ENCODE measurements at places on chromosomes 16 and 17.

GRCh38 chr16:74321356-74321755, 24.7 kb downstream of the PSMD7 start:
- no peak for DNase-seq

- DNase-seq, result no peak
These were observed 11.5 kb downstream of the SMG6 start for GRCh38 chr17:2292100-2292499.

DNA sequence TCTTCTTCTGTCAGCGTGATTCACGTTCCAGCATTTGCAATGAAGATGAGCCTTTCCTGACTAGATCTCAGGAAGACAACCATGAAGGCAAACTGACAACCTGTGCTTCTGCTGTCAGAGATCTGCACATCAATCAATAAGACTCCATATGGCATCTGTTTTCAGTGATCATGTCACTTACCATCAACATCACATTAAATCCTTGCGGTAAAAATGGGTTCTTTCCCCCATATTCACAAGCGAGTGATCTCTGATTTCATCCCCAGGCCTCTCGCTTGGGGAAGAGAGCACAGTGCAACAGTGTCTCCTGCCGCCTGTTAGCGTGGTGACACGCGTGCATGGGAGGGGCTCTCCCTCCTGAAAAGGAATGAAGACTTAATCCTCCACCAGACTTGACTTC, 11.1 kb downstream of the NACA2 start:
- no peak for DNase-seq

DNA sequence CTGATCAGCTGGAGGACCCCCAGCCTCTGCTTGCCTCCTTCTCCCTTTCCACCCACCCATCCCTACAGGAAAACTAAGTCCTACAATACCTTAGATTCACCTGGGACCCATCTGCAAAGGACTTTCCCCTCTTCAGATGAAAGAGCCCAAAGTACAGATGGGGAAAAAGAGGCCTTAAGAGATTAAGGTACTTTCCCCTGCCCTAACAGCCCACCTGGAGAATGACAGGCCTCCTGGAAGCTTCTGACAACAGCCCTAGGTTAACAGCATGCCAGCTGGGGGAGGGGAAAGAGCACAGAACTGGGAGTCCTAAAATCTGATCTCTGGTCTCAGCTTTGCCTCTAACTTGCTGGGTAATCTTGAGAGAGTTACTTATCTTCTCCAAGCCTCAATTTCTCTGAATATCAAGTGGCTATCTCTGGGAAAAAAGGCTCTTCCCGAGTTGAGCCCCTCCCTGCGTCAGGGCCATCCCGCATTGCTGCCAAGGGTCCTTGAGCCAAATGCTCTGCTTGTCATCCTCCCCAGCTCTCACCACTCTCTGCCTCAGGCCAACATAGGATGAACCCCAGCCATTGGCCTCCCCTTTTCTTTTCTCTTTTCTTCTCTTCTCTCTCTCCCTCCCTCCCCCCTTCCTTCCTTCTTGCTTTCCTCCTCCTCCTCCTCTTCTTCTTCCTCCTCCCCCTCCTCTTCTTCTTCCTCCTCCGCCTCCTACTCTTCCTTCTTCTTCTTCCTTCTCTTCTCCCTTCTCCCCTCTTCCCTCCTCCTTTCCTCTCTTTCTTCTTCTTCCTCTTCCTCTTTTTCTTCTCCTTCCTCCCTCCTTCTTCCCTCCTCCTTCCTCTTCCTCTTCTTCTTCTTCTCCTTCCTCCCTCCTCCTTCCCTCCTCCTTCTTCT, 22.5 kb upstream of the SP6 start:
- DNase-seq, result no peak

DNA sequence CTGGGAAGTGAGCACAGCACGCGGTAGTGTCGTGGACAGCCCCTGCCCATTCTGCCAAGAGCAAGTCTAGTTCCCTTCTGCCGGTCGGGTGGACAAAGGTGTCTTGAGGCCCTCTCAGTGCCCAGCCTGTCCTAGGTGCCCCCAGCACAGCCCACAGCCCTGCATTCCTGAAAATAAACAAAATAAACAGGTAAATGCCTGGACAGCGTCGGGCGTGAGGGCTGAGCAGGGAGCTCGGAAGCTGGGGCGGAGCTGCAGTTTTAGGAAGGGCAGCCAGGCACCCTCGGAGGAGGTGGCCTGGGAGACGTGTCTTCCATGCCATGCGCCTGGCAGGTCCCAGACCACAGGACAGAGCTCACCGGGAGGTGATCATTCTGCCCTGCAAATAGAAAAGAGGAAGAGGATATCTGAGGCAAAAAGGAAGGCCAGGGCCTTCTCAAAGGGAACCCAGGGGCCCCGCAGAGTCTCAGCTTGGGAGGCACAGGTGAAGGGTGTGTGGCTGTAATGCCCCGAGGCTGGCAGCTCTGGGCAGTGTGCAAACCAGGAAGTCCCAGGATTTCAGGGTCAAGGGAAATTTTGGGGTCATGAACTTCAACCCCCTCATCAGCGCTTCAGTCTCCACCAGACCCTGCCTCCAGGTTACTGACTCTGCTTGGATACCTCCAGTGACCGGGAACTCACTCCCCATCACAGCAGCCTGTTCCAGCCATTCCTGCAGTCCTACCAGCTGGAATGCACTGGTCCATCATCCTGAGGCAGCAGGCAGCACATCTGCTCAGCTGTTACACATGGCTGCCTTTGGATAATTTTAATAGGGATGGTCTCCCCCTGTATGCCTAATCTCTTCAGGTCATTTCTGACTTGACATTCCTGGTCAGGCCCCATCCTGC, 1.7 kb downstream of the ZNF469 start:
- no peak for DNase-seq

GRCh38 chr17:74260525-74260850, 13.5 kb upstream of the DNAI2 start:
- no peak for DNase-seq

DNA sequence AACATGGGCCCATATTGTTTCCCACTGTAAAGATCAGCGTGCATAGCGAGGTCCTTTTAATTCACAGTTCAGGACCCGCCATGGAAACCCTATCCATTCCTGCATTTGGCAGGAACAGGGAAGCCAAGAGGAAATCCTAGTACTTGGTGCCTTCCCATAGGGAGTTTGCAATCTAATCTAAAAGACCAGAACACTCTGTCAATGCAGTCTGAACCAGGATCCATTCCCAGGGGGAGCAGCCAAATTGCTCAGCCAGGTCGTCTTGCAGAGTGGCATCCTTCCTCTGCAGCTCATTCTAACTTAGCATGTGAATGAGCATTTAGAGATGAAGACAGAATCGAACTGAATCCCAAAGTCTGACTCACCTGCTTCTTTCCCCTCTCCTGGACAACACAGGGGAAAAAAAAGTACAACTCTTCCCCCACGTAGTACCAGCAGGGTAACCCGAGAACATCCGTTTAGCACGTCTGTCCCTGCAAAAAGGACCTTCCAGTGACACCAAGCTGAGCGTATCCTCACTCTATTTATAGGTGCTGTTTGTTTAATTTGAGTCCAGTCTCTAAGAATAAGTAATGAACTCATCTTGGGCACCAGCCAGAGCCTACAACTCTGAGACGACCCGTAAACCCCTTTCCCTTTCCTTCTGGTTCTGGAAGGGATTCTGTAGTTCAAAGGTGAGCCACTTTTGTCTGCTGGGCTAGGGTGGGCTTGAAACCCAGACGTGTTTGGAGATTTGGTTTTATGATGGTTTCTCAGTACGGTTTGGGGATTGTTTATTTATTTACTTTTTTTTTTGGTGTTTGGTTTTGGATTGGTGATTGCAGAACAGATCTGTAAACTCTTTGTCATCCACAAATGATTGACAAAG, 74.5 kb downstream of the ERCC4 start:
- DNase-seq, result no peak

- no peak for DNase-seq
These were observed 118.2 kb upstream of the KCNJ18 start for GRCh38 chr17:21573961-21574610.

DNA sequence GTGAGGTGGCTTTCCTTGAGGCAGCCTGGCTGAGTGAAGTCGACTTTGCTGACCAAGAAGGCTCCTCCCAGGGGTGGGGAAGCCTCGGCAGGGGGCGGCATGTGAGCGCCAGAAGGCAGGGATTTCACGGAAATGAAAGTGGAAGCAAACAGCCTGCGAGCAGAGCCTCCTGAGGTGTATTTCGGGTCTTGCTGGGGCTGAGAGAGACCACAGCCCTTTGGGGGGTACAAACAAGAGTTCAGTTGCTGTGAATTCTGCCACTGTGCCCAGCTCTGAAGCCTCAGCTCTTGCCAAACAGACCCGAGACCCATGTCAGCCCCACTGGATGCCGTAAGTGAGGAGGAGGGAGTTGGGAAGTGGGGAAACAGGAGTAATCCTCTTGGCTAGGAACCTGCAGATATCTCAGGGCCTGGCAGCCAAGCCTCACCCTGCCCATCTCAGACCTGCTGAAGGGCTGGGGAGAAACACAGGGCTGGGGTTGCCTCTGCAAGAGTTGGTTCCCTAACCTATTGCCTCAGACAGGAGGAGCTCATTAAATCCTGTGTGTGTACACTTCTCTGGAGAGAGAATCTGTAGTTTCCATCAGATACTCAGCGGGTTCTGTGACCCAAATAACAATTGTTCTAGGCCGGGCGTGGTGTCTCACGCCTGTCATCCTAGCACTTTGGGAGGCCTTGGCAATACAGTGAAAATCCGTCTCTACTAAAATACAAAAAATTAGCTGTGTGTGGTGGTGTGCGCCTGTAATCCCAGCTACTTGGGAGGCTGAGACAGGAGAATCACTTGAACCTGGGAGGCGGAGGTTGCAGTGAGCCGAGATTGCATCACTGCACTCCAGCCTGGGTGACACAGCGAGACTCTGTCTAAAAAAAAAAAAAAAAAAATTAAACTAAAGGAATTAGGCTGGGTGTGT, at the start of gene IFI35:
TSS of gene IFI35 (plus strand) at position 146 of the 913 bp plus-strand sequence. CDS start at position 310, 164 bp downstream.
- DNase-seq, result peak; percentile 89

DNA sequence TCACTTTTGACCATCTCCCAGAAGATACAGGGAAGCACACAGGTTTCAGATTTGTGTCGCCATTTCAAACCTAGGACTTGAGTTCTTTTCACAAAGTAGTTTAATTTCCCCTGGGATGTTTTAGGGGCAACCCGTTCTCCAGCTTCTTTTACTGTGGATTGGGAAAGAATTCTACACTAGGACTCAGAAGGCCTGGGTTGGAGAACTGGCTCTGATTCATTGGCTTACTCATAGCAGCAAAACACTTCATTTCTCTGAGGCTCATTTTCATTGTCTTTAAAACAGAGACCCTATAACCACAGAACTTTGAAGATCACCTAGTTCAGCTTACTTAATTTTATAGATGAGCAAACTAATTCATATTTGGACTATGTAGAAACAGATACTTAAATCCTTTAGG, 175.9 kb upstream of the SALL1 start:
- DNase-seq, result no peak

DNA sequence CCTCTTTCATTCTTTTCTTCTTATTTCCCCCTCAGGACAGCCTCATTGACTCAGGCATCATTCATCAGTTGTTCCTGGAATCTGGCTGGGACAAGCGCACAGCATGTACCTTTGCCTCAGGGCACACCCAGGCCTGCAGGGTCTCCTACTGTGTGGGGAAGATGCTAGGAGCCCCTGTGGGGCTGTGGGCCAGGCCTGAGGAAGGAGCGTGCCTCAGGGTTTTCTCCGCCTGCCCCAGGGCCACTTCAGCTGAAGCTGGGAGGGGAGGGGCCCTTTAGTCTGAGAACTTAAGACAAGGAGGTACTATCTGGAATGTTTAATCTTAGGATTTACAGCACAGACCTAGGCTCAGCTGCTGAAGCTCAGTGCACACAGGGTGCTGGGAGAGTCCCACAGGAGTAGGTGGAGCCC, 7.9 kb downstream of the ELMO3 start:
- DNase-seq, result no peak

- DNase-seq, result peak; percentile 84
These were observed 29.2 kb upstream of the LRRC75A start for GRCh38 chr17:16521070-16521727.

DNA sequence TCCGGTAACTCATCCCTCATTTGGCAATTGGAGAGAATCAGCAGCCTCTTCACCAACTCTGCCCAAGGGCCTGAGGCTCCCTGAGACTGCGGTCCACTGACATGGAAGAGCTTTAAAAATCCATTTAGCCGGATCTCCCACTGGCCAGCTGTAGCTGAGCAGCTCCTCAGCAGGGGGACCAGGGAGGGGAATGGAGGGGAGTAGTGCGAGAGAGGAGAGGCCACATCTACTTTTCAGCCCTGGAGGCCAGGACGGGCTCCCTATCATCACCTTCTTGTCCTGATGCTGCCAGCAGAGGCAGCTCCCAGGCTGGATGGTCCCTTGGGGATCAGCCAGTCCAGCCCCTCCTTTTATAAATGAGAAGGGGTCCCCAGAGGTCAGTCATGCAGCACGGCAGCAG, 25.0 kb upstream of the SPPL2C start:
- DNase-seq, result no peak

DNA sequence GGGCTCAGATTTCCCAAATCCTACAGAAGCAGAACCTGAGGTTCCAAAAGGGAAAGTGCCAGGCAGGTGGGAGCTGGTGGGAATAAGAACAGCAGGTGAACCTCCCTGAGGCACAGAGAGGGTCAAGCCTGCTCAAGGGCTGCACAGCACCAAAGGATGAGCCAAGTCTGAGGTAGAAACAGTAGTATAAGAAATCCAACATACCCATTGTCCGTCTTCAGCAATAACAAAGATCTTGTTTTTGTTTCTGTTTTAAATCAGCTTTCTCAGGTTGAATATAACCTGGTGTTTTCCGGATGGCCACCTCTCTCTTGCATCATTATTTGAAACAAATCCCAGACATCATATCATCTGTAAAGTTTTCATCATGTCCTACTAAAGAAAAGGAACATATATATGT, 10.6 kb upstream of the CES3 start:
- DNase-seq, result no peak

DNA sequence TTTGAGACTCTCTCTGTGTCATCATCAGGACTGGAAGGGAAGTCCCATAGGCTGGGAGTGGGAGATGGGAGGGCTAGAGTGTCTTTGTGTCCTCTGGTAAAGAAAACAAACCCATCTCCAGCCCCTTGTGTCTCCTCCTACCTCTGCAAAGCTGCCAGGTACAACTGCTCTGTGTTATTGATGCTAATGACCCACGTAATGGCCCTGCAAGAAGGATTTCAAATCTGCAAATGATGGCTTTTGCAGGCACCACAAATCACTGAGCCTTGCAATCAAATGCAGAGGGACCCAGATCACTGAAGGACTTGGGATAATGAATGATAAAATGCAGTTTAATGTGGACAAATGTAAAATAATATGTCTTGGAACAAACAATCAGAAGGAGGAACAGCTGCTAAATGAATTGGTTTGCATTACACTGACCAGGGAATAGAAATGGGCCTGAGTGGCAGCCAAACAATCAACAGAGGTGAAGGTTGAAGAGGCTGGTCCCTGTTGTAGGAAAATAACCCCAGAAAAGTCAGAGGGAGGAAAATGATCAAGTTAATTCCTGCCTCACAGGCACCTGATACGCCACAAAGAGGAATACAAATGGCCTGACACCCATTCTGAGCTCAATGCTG, 425.1 kb downstream of the UTP18 start:
- no peak for DNase-seq

DNA sequence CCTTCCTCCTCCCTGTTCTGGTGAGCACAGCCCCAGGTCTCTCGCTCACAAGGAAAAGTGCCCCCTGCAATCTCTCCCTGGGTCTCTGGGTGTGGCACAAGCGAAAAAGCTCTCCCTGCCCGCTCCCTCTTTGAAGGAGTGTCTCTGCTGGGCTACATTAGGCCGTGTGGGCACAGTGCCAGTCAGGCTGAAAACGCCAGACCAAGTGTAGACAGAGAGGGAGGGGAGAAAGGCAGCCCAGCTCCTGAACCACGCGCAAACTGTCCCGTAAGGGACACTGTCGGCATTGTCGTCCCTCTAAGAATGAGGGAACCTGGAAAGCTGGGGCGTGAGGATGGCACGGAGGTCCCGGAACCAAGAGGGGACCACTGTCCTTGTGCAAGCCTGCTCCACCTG, 3.9 kb downstream of the SMIM5 start:
- no peak for DNase-seq

Measured in GM13976 (cell line).